ENCODE measurements at places on chromosomes 11 and 22.

DNA sequence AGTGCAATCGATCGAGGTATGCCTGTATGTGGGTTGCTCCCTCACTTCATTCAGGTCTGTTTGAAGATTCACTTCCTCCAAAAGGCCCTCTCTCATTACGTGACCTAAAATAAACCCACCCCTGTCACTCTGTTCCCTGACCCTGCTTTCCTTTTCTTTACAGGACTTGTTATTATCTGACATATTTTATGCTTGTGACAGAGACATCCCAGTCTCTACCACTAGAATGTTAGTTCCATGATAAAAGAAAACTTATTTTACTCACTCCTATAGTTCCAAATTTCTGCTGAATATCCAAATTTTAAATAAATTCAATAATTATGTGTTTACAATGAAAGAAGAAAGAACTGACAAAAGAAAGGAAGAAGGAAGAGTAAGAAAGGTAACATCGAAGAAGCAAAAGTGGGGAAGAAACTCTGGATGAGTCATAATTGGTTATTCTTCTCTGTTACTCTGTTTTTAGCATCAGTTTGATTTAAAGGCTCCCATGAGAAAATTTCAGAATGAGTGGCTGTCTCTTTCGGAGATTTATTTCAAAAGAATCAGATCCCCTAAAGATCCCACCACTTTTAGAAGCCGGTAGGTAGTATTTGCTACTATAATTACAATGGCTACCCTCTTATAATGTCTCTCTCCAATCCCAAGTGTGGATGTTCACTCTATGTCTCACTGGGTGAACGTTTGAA is 33.5 kb downstream of the ENTHD1 start:
- no peak for DNase-seq

DNA sequence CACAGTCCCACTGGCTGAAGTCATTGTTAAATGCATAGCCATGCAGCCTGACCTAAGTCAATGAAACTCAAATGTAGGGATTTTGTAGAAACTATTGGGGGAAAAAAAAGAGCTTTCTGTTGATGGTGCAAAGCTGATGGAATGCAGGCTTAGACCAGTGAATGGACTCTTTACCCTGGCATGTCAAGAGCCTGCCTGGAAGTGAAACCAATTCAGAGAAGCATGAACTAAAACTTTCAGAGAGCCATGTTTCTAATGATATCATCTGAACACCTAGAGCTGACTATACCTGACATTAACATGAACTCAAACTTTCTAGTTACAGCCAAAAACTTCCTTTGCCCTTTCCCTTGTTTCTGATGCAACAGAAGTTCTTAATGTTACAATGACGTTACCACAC is 89.0 kb downstream of the APIP start:
- no peak for DNase-seq

- DNase-seq, result no peak
Observed at GRCh38 chr22:29531419-29531818, 22.1 kb downstream of the THOC5 start.

DNA sequence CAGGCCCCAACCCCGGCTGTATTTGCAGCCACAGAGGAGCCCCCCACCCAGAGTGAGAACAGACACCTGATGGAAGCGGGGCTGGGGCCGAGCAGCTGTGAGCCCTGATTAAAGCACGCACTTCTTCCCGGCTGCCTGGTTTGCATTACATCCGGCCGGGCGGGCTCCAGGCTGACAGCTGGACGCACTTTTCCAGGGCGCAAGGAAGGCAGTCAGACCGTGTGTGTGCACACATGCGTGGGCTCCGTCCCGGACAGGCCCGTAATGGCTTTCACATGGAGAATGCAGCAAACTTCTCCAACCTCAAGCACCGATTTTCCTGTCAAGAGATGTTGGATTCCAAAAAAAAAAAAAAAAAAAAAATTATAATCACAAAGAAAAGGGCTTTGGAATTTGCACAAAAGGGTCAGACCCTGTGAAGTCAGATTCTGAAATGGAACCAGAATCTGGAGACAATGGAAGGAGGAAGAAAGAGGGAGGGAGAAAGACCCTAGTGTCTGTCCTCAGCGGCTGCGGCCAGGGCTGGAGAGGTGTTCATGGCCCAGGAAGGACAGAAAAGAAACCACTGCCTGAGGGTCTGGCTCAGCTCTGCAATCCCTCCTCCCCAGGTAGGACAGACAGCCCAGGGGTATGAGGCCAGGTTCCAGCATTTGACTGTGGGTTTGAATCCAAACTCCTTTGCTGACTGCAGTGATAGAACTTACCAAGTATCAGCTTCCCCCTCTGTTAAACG is 365.5 kb downstream of the MN1 start:
- no peak for DNase-seq

GRCh38 chr11:69425895-69426544 is 55.4 kb upstream of the LINC01488 start:
- peak; percentile 15 for DNase-seq

GRCh38 chr11:86050196-86050709 is 18.6 kb downstream of the PICALM start:
- DNase-seq, result no peak

DNA sequence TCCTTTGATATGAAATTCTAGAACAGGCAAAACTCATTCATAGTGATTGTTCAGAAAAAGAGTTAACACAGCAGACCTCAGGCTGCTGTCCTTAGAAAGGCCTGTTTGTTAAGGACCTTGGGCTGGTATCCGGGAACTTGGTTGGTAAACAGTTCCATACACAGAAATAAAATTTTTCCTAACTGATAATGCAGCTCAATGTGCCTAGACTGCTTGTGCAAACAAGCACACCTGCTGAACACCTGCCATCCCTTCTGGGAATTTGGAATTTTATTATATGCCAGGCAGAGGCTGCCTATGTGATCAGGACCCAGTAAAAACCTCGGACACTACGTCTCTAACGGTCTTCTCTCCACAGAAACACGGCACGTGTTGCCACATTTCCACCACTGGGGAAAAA is 11.5 kb downstream of the THAP12 start:
- no peak for DNase-seq

DNA sequence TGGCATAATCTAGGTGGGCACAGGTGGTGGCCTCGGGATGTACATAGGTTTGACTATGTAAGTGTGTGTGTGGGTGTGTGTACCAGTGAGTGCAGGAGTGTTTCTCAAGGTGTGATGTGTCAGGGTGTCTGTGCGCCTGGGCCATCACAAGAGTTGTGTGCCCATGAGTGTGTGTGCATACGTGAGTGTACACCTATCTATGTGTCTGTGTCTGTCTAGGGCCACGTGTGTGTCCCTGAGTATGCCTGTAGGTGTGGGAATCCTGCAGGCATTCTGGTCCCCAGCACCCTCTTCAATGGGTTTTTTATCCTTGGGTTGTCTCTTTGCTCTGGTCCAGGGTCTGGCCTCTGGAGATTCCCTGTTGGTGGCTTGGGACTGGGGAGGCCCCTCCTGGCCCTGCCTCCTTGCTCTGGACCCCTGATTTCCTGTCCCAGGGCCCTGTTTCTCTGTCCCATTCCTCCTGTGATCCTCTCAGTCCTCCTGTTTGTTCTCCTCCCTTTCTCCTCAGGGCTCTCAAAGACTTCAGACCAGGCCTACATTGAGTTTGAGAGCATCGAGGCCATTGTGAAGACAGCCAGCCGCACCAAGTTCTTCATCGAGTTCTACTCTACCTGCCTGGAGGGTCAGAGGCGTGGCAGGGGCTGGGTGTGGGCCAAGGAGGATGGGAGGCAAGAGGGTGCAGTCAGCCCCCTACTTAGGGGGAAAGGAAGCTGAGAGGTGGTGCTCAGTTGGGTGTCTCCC is 9.4 kb downstream of the INPPL1 start:
- DNase-seq, result no peak

- no peak for DNase-seq
Observed at GRCh38 chr11:8243458-8243857, 20.2 kb downstream of the LMO1 start.

GRCh38 chr11:103988595-103988969 is 47.9 kb upstream of the DDI1 start:
- DNase-seq, result no peak

GRCh38 chr11:15227011-15227410 is 112.3 kb downstream of the INSC start:
- DNase-seq, result no peak

DNA sequence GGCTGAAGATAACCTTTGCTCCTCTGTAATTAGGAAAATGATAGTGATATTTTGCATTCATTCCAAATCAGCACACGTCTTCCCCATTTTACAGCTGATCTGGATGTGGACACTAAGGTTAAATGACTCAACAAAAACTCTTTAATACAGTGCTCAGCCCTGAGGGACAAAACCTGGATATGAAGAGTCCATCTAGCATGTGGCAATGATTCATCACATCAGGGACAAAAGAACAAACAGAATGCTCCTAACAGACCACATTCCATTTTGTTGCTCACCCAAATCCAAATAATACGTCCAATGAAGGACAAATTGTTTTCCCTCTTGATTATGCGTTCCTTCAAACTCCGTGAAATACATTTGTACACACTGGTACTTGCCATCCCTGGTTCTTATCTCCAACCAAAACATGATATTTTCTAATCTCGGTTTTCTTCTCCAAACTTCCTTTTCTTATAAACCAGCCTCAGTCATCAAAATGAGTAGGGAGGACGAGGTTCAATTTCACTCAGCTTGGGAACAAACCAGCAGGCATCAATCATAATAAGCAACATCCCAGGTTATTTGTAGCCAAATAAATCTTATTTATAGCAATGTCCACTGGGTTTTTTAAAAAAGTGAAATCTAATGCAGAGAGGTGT is 53.7 kb upstream of the MTMR2 start:
- DNase-seq, result no peak

DNA sequence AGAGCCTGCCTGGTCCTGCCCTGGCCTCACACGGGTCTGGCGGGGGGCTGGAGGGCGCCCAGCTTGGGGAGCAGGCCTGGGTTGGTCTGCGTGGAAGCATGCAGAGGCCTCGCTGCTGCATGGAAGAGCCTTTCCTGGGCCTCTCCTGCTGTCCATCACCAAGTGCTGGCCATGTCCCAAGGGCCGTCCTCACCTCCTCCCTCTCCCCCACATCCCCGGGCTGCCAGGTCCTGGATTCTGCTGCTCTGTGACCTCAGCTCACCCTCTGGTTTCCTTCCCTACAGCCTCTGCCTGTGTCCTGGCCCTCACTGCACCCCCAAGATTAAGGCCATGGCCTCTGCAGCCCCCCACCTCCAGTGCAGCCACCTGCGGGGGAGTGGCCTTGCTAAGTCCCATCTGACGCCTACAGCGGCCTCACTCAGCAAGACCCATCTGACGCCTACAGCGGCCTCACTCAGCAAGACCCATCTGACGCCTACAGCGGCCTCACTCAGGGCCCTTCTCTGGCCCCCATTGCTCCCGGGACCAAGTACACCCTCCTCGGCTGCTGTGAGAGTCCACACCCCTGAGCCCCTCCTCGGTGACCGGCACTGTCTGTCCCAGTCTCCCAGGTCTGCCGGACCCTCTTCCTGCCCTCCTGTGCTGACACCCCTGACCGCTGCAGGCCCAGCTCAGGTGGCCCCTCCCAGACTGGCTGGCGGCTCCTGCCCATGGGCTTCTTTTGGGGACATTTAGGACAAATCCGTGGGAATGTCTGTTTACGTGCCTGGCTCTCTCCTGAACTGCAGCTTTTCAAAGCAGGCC is 119.5 kb upstream of the B3GAT1 start:
- no peak for DNase-seq
